Activated gamma-delta T cell (primary cell): ENCODE measurements at places on chromosomes 5 and 9.

DNA sequence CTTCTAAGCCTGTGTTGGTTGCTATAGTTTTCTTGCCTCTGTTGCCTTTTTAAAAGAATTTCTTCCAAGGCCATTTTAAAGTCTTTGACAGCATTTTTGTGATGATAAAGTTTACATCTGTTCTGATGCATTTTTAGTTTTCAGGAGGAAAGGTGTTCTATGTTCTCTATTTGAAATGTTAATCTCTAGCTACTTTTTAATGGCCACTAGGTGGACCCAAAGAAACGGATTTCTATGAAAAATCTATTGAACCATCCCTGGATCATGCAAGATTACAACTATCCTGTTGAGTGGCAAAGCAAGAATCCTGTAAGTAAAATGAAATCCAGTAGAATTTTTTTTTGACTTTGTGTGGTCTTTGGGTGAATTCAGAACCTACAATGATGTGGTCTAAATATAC, 60.2 kb downstream of the MELK start:
- no peak for DNase-seq

DNA sequence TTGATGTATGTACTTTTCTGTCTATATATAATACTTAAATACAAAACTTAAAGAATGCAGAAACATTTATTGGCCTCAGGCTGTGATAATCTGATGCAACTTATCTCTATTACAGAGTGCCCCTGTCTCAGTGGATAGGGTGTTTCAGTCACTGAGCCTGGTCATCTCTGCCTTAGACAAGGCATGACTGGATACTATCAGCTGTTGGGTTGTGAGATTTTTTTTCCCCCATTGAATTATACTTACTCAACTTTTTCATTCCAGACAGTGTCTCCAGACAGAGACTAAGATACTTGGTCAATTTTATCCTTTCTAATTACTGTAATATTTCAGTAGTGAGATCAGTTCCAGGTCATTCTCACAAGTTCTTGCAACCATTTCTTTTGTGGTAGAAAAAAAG, 26.7 kb downstream of the XRCC4 start:
- no peak for DNase-seq

DNA sequence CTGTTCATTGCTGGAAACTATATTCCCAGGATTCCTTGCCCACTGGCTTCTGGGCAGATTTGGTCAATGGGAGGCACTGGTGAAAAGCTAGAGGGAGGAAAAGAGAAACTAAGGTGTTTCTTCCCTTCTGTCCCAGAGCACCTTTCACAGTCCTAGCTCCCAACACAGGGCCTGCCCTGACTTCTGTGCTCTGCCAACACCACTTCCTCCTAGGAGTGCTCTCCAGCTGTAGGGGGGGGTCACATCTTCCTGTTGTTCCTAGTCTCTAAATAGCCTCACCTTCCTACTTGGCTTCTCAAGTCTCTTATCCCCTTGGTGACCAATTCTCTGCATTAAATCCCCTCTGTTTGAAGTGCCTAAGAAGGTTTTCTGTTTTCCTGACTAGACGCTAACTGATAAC, 115.4 kb downstream of the ADRB2 start:
- no peak for DNase-seq

- DNase-seq, result no peak
Measured at GRCh38 chr5:74542482-74542881, 98.0 kb downstream of the ENC1 start.
